KBM-7 (cell line): ENCODE measurements at places on chromosomes 13 and 19.

GRCh38 chr19:46124638-46125115 lies at the start of gene IGFL3:
Gene IGFL3, minus strand, starts transcription at chr19:46124688. Its CDS starts 39 bp downstream, at chr19:46124649.
- DNase-seq = no peak

GRCh38 chr19:51271067-51271466 lies 20.2 kb downstream of the SIGLECL1 start:
- no peak for DNase-seq

- no peak for DNase-seq
Measured at GRCh38 chr13:24540236-24541126, 27.9 kb upstream of the PARP4 start.

GRCh38 chr13:24734950-24735349 lies 29.0 kb upstream of the RNF17 start:
- no peak for DNase-seq

DNA sequence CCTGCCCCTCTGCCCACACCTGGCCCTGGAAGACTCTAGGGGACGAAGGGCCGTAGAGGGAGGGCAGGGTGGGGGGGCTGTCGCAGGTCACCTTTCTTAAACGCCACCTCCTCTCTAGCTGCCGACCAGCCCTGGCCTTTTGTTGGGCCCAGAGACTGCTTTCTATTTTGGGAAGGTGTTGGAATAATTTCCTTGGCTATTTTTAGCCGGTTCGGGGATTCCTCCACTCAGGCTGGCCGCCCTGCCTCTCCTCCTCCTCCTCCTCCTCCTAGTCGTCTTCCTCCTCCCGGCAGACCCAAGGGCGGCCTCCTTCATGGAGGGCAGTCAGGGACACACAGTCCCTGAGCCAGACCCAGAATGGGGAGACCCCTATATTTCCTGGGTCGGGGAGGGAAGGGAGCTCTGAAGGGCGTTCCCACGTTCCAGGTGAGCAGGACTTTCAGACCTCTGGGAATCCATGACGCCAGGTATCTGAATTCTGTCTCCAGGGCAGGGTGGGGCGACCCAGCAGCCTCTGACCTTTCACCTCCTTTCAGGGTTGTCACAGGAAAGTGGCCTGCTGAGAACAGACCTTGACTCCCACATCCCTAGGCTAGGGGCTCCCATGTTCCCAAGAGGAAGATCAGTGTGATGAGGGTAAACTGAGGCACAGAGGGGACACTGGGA lies 19.9 kb downstream of the GADD45B start:
- DNase-seq = no peak
